ENCODE measurements at places on chromosomes 13 and 19.
A peak's percentile ranks its signal among the peaks of the same experiment; 100 is the strongest.

GRCh38 chr13:98224557-98224956 lies 47.5 kb upstream of the RNF113B start:
- no peak for DNase-seq

DNA sequence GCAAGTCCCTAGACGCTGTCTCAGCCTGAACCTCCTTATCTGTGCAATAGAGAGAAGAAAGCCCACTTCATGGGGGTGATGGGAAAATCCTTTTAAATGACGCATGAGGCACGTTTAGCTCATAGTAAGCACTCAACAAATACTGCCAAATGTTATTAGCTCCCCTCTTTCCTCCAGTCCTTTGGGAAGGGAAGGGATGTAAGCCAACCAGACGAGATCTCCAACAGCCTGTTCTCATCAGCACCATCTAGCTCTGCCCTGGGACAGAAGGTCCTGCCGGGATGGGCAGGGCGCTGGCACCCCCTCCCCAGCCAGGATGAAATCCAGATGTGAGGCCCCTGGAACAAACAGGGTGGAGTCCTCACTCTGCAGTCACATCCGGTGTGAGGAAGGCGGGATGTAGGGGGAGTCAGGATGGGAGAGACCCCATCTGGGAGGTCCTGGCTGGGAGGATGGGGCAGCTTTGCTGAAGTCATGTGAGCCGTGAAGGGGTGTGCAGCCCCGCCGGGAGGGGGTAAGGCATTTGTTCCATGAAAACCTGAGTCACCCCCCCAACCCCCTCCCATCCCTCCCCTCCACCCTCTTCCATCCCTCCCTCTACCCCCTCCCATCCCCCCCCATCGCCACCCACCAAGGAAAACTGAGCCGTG lies 4.6 kb downstream of the S1PR2 start:
- DNase-seq, result no peak

DNA sequence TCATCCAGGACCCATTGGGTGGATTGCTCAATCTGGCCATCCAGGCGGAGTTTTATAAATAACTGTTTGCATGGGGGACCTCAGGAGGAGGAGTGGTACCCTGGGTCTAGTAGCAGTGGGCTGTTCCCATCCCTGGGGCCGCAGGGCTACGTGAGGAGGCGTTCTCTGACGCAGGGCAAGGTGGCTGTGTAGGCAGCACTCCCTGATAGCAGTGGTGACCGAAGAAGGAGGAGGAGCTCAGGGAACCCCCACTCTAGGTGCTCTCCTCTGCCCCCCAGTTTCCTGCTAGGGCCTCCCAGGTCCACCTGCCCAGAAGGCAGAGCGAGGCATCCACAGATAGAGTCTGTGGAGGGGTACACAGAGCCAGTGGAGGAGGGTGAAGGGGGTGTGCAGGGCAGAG lies 64.1 kb downstream of the CCNE1 start:
- DNase-seq, result no peak

DNA sequence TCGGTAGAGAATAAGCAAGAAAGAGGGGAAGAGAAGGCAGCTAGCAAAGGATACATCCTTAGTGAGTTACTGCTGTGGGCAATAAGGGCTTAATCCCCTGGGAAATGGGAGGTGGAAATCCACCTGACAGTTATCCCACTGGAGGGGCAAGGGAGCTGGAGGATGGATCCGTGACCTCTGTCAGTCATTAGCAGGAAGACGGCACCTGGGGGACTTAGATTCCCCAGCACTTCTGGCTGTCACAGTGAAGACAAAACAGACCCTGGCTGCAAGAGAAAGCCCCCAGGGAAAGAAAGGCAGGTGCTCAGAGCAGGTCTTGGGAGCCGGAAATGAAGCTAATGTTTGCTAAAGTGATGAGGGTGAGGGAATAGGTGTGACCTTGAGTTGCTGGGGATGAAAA lies 70.4 kb upstream of the MRI1 start:
- DNase-seq, result peak; percentile 9

- no peak for DNase-seq
These were observed 95.0 kb upstream of the KLF5 start for GRCh38 chr13:72963762-72964161.

GRCh38 chr13:76440568-76440967 lies 445.6 kb downstream of the KCTD12 start:
- no peak for DNase-seq

- DNase-seq, result no peak
These were observed 5.5 kb upstream of the NAPA start for GRCh38 chr19:47520343-47520806.

GRCh38 chr13:34867590-34867989 lies 74.5 kb upstream of the NBEA start:
- DNase-seq, result no peak

- DNase-seq, result no peak
These were observed 109.8 kb downstream of the ZIC5 start for GRCh38 chr13:99861771-99862170.

DNA sequence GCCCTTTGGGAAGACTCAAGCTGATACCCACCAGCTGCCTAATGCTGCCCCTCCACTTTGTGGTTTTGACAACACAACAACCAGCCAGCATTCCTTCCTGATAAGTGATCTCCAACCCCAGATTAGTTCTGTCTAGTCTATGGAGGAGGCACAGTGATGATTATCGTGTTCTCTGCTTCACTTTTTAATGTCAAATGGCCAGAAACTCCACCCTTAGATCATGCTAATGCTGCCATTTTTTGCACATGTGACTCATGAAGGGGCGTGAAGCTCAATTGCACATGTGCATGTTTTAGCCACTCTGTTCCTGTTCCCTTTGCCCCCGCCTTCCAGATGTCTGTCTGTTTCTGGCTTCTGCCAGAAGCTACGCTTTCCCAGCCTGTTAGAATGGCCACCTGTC lies 199.8 kb downstream of the COG6 start:
- no peak for DNase-seq

DNA sequence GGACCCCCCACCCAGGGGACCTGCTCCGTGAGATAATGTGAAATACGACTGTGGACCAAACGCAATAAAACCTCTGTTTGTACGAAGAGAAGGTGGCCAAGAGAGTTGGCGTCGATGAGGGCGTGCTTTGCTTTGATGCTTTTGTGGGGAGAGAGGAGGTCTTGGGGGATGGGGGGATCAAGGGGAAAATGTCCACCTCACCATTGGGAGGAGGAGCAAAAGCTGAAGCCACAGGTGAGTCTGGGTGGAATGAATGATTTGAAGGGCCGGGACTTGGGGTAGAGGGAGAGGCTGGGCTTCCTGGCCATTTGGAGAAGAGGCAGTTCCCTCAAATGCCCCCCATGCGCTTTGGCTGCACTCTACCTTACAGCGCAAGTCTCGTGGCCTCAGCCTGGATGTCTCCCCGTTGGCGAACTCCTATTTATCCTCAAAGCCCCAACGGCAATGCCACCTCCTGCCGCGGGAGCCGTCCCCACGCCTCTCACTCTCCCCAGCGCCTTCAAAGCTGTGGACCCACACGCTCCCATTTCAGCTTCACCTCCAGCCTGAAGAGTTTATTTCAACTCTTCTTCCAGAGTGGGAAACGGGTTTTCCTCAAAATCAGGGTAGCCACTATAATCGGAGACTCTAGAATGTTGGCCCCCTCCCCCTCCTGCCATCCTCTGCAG lies 795 bp upstream of the ABCA7 start:
- no peak for DNase-seq

GRCh38 chr19:1356508-1356865 lies 27.2 kb upstream of the NDUFS7 start:
- DNase-seq, result no peak

- DNase-seq, result no peak
These were observed 101.2 kb upstream of the TEX29 start for GRCh38 chr13:111219280-111219679.

- peak; percentile 39 for DNase-seq
These were observed 539 bp upstream of the ZNF667 start for GRCh38 chr19:56477429-56478338.

GRCh38 chr19:51514866-51515481 lies 13.4 kb upstream of the SIGLEC12 start:
- DNase-seq, result no peak

GRCh38 chr13:109251956-109252355 lies 534.4 kb downstream of the IRS2 start:
- DNase-seq, result no peak

- no peak for DNase-seq
These were observed 18.0 kb upstream of the RBM26 start for GRCh38 chr13:79423801-79424642.

GRCh38 chr13:34458756-34459715 lies 483.0 kb upstream of the NBEA start:
- no peak for DNase-seq

DNA sequence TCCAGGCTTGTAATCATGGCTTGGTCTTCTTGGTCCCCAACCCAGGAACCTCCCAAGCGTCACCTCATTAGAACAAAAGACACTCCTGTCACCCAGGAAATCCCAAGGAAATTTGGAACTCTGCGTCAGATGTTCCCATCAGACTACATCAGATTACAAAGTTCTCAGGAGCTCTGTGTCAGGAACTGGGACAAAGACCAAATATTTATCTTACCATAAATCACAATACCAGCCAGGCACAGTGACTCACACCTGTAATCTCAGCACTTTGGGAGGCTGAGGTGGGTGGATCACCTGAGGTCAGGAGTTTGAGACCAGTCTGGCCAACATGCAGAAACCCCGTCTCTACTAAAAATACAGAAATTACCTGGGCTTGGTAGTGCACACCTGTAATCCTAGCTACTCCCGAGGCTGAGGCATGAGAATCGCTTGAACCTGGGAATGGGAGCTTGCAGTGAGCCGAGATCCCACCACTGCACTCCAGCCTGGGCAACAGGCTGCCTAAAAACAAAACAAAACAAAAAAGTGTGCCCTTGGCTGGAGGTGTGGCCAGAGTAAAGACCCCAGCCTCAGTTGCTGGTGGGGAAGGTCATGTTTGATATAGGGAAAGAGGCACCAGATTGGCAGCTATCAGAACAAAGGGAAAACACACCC lies 16.7 kb upstream of the CCDC124 start:
- DNase-seq, result no peak

GRCh38 chr13:34847766-34848165 lies 94.3 kb upstream of the NBEA start:
- DNase-seq, result peak; percentile 43

- DNase-seq, result no peak
These were observed 22.1 kb downstream of the PLEKHF1 start for GRCh38 chr19:29687244-29687896.

GRCh38 chr13:60753641-60754040 lies 356.6 kb downstream of the TDRD3 start:
- DNase-seq, result no peak

DNA sequence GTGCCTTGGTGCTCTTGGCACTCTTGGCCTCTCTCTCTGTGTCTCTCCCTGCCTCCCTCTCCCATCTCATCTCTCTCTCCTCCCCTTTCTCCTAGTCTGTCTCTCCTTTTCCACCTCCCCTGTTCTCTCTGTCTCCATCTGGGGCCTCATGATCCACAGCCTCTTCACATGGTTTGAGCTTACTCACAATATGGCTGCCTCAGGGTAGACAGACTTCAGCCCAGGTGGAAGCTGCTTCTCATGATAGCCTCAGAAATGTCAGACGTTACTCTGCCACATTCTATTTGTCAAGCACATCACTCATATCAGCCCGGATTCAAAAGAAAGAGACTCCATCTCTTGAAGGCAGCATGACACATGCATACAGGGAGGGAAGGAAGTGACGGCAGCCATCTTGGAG lies 18.4 kb upstream of the S1PR4 start:
- no peak for DNase-seq

- DNase-seq, result no peak
These were observed 164.4 kb downstream of the TM9SF2 start for GRCh38 chr13:99665711-99666110.

DNA sequence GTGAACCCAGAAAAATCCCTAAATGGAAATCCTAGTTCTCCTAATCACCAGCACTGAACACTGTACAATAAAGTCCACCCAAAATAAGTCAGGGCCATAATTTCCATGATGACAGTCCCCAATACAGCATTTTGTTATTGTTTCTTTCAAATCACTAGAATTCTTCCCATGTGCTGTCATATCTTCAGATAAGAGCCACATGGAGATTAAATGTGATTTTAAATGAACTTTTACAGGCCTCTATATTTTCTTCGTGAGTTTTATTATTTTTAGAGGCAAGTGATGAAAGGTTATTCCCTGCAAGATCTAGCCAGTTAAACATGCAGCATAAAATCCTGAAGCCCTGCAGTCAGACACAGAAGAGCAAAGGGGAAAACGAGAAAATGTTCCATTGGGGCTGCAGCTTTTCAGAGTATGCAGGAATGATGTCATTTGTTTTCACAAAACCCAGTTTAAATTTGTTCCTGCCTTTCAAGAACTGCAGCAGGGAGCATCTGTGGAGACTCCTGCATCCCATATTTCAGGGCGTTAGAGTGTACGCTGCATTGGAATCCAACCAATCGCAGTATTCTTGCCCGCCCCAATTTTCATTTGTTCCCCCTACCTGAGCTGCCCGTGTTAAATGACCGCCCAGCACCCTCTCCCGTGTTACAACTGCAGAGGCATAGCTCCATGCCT lies 167.2 kb upstream of the KLF12 start:
- DNase-seq, result no peak

GRCh38 chr19:18915639-18916038 lies 3.5 kb downstream of the COPE start:
- no peak for DNase-seq

DNA sequence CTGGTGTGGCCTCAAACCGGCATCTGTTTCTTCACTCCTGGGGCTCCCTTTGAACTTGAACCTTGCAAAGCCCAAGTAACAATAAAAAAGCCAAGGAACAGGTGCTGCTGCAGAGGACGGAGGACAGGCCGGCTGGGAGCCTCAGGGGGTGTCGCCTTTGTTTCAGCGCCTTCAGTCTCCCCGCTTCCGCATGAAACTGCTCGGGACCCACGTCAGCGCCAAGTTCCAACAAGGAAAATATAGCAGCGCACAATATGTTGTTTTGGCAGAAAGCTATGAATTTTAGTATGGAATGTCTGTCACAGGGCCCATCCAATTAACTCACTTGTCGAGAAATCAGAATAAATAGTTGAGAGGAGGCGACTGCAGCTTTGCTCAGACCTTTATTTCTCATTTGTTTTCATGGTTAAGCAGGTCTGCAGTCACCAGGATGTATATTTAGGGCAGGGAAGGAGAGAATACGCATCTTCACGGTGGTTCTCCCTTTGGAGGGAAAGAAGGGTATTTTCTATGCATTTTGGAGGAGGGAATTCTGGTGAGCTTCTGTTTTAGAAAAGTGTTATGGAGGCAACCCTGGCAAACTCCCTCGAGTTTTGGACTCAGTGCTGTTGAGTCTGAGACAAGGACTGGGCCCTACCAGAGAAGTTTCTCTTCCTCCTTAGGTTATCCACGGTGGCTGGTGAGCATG lies 34.3 kb upstream of the MEDAG start:
- DNase-seq, result no peak

GRCh38 chr19:47058621-47059022 lies 10.2 kb upstream of the TMEM160 start:
- no peak for DNase-seq

Measured in NCI-H187 (cell line).